ENCODE measurements at places on chromosomes 4 and X.

DNA sequence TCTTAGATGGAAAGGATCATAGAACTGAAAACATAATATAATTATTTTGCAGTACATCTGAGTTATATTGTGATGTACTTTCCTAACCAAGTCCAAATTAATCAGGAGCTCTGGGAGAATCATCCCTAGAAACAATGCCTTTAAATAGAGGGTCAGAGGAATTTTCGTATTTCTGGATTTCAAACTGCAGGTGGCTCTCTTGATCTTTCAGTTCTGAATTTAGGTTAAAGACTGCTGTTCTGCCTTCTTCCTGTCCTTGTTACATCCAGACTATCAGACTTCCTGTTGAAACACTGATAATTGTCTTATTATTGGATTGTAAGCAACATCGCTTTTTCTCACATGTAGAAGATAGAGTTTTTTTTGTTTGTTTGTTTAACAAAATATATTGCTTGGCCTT, 142.7 kb downstream of the RPA4 start:
- no peak for DNase-seq

DNA sequence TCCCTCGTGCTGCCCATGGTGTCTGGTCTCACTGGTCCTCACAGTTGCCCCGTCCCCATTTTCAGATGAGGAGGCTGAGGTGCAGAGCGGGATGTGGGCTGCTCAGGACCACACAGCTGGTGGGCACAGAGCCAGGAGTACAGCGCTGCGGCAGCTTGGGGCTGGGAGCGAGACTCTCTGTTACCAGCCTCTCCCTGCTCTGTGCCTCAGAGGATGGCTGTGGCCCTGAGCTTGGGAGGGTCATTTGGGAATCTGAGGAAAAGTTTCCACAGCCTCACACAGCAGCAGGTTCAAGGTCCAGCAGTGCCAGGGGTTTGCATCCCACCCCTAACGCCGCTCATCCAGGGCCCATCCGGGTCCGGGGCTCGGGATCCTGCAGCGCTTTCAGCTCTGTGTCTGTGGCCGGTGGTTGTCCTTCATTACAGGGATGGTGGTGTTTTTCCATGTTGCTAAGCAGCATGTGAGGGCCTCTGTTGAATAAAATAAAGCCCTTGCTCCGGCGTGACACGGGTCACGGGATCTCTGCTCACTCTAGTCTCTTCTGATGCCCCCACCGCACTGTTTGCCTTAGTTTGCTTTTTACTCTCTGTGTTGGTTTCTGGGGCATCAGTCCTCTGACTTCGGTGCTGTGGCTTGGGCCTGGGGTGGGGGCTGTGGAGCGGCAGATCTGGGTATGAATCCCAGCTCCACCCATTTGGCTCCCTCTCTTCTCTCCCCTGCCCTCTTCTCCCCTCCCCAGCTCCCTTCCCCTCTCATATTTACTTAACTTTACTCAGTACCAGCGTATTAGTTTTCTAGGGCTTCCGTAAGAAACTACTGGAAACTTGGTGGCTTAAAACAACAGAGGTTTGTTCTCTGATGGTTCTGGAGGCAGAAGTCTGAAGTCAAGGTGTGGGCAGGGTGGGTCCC, 6.5 kb downstream of the WFS1 start:
- no peak for DNase-seq

- DNase-seq, result no peak
These were observed 61.2 kb downstream of the PASD1 start for GRCh38 chrX:151624677-151625076.

DNA sequence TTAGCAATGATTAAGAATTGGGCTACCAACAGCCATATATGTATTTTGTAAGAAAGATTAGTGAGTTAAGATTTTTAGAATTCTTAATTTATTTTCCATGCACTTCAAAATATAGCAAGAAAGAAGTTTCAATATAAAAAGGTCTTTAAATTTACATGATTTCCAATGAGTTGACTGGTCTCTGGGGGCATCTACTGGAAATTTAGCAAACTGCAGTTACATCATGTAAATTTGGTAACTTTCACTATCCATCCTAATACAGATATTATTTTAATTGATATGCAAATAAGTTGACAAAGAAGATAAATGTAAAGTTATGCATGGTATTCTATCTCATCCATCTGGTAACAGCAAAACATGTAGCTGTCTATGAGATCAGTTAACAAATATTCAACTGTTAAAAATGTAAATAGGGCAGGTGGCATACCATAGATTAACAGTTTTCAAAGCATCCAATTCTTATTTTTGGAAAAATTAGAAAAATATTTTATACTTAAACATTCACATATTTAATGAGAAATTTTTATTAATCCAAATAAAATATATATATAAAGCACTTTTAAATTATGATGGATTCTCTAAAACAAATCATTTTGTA, 29.1 kb downstream of the TTC29 start:
- DNase-seq, result no peak

GRCh38 chr4:123110685-123111084, 188.3 kb upstream of the NUDT6 start:
- DNase-seq, result no peak

GRCh38 chr4:68655764-68656444, 14.5 kb downstream of the UGT2B15 start:
- no peak for DNase-seq

DNA sequence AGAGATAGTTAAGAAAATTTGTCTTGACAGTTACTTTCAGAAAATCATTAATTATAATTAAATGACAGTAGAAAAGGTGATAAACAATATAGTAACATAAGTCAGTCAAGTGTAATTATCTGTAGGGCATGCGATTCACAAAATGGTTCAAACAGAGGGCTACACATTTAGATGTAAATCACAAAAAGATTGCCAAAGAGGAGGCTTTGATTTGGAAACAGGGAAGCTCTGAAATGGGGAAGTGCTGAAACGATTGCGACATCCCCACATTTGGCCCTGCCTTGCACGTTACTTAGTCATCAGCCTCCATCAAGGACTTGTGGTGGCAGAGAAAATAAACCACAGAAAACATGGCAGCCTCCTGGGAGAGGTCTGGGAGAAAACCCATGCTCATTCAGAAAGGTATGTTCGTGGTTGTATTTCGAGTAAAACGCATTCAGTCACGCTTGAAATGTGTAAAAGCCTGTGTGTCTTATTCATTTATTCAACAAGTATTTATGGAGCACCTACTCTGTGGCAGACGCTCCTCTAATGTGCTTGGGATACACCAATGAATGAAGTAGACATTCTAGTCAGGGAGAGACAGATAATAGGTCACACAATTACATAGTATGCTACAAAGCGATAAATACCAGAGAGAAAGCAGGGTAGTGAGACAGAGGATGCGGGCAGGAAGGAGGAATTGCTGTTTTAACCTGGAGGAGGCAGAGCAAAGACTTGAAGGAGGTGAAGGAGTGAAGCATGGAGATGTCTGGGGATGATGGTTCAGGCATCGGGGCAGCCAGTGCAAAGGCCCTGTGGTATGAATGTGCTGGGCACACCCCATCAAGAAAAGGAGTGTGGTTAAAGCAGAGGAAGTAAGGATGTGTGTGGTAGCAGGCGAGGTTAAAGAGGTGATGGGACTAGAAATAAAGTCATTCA, 7.8 kb downstream of the RBM47 start:
- DNase-seq, result no peak

DNA sequence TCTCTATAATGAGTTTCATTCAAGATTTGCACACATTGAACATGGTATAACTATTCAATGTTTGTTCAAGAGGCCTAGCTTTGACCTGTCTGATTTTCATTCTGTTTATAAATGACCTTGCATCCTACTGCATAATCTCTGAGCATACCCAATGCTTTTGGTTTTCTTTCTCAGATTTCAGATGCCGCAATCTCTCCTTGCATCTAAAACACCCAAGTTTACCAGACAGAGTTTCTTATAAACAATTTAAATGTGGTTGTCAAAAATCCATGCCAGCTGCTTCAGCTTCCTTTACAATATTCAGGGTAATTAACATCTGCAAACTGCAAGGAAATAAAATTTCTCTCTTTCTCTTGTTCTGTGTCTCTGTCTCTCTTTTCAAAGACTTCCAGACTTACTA, 123.0 kb upstream of the PCDH18 start:
- no peak for DNase-seq

DNA sequence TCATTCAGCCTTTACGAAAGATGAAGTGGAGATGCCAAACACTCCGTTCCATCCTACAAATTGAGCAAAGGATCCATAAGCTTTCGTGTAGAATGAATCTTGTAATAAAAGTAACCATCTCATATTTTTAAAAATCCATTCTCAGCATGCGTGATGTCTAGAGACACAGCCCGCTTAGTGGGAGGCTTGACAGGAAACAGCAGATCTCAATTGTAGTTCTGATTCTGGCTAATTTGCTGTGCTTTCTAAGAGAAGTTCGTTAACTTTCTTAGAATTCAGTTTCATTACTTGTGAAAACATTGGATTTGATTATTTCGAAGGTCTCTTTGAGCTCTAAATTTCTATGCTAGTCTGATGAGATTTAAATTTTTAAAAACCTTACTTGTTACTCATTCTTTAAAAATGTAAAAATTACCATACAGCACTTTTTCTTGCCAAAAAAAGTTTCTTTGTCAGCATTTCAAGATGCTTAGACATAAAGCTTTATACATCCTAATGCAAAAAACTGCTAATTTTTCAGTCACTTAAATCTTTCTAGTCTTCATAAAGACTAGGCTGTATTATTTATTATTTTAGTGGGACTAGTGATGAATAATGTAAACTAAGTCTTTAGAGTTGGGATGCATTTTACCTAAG, 66.9 kb upstream of the NEIL3 start:
- DNase-seq, result no peak

DNA sequence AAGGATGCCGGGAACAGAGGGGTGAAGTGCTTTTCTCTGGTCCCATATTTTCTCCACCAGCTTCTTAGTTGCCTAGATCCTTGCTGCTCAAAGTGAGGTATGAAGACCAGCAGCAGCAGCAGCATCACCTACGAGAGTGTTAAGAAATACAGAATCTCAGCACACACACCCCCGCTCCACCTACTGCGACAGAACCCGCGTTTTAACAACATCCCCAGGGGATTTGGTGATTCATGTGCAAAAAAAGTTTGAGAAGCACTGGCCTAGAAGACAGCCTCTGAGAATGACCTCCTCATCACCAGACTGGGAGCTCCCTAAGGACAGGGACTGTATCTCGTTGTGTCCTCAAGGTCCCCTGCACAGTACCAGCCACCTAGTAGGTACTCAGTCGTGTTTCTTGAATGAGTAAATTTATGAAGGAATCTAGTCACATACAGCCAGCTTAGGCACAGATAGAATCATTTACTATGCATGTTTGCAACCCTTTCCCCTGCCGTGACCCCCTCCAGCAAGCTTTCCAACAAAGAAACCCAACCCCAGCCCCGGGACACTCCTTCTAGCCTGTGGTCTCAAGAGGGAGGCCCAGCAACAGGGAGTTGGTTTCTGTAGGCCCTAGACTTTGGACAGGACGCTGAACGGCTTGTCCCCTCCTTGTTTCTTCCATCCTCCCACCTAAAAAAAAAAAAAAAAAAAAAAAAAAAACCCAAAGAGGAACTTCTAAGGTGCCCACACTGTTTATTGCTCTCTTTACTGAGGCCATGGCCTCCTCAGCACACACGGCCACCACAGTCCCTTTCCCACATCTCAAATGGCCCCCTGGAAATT, 21.5 kb downstream of the RTL5 start:
- DNase-seq, result no peak

DNA sequence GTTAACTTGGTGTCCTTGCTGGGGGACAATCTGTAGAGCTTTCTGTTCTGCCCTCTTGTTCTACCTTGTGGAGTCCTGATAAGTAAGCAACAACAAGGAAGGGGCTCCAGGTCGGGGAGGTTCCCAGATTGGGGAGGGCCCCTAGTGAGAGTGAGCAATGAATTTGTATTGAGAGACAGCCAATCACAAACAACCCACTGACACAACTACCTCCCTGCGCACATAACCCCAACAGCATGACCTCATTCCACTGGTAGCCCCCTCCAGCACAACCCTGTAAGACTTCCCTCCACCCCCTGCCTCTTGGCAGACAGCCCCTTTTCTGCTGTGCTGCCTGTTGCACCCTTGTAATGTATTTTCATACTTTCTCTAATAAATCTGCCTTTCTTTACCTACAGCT, 19.7 kb upstream of the PNPLA4 start:
- no peak for DNase-seq

GRCh38 chr4:14646831-14647230, 355.4 kb upstream of the CPEB2 start:
- DNase-seq, result no peak

DNA sequence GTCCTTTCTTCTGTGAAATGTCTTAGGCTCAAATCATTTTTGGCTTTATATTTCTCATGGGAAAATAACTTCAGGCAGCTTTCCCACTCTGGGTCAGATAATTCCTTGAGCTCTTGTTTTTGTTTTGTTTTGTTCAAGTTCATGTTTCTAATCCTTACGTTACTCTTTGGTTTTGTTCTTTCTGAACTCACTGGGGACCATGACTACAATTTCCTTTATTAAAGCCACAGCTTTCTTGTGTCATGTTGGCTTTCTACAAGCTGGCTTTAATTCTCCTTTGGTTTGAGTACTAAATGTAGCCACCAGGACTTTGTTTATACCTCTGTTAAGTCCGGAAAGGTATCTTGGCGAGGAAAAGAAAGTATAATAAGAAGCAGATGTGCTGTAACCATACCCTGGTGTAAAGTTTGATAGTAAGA, 30.8 kb upstream of the ANXA3 start:
- DNase-seq, result no peak

DNA sequence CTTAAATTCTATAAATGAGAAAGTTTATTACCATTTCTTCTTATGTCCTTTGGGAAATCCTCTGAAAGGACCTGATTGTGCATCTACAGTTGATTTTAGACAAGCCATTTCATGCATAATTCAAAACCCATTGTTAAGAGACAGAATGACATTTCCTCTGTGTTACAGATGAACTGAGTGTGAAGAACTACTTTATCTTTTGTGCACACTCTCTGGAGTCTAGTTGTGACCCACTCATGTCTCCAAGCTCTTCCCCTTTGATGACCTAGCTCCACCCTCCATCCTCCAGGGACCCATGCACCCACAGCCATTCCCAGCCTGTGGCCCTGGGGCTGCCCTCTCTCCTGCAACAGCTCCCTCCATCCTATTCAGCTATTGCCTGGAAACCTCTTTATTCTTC, 57.5 kb upstream of the BMPR1B start:
- no peak for DNase-seq

- DNase-seq, result no peak
These were observed 410.9 kb downstream of the PDGFC start for GRCh38 chr4:156560701-156561100.

- no peak for DNase-seq
These were observed 259.6 kb downstream of the UNC5C start for GRCh38 chr4:95289028-95289634.

DNA sequence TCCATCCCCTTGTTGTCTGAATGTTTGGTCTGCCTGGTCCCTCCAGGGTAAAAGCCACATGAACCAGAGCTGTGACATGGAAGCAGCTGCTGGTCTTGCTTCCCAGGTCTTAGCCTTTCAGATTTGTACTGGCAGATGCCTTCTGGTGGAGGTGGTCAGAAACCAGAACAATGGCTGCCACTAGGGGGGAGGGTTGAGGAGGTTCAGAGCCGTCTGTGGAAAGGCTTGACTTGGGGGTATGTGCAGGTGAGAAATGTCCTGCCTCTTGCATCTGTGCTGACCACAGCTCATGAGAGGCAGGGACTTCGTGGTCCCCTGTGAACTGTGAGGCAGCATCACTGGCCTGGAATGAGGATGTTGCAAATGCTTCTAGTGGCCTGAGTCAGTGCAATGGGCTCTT, 144.2 kb upstream of the WDR1 start:
- no peak for DNase-seq

- DNase-seq, result no peak
These were observed 18.6 kb downstream of the ARHGAP6 start for GRCh38 chrX:11647138-11647537.

Data from stimulated activated CD4-positive, alpha-beta T cell treated with anti-CD3 and anti-CD28 coated beads, Interleukin-1b, Interleukin-23, amount 100 ng/mL, for 4 hours (primary cell).